Stimulated activated CD4-positive, alpha-beta T cell treated with anti-CD3 and anti-CD28 coated beads, Interleukin-2, amount 100 ng/mL, for 24 hours (primary cell): ENCODE measurements at places on chromosomes 2 and 18.

DNA sequence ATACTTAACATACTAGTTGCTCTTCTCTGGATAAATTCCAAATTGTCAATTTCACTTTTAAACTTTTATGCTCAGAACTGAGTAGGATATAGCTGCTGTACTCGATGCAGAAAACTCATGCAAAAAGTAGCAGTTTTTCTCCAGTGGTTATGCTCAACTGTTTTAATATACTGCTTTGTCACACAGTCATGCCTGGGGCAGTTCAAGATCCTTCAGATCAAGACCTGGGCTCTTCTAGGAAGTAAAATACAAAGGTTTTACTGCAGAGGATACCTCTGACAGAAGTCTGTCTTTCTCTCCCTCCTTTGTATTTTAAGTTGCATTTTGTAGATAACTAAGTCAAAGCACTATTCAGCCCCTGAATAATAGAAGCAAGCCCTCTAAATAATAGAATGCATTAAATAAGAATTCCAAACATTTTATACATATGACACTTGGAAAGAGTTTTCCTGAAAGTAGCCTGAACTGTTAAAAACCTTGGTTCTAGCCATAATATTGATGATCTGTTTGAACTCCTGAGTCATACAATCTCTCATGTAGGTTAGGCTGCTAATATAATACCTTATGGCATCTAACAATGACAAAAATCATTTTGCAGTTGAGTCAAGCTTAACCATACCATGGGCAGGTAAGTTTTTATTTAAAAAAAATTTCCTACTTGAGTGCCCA, 183.3 kb upstream of the TRIB2 start:
- DNase-seq: no peak

- DNase-seq: no peak
Observed at GRCh38 chr2:67881816-67882215, 181.0 kb downstream of the C1D start.

DNA sequence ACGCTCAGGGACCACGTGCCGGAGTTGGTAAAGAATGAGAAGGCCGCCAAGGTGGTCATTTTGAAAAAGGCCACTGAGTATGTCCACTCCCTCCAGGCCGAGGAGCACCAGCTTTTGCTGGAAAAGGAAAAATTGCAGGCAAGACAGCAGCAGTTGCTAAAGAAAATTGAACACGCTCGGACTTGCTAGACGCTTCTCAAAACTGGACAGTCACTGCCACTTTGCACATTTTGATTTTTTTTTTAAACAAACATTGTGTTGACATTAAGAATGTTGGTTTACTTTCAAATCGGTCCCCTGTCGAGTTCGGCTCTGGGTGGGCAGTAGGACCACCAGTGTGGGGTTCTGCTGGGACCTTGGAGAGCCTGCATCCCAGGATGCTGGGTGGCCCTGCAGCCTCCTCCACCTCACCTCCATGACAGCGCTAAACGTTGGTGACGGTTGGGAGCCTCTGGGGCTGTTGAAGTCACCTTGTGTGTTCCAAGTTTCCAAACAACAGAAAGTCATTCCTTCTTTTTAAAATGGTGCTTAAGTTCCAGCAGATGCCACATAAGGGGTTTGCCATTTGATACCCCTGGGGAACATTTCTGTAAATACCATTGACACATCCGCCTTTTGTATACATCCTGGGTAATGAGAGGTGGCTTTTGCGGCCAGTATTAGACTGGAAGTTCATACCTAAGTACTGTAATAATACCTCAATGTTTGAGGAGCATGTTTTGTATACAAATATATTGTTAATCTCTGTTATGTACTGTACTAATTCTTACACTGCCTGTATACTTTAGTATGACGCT, 5.8 kb downstream of the MYCN start:
- DNase-seq: no peak

DNA sequence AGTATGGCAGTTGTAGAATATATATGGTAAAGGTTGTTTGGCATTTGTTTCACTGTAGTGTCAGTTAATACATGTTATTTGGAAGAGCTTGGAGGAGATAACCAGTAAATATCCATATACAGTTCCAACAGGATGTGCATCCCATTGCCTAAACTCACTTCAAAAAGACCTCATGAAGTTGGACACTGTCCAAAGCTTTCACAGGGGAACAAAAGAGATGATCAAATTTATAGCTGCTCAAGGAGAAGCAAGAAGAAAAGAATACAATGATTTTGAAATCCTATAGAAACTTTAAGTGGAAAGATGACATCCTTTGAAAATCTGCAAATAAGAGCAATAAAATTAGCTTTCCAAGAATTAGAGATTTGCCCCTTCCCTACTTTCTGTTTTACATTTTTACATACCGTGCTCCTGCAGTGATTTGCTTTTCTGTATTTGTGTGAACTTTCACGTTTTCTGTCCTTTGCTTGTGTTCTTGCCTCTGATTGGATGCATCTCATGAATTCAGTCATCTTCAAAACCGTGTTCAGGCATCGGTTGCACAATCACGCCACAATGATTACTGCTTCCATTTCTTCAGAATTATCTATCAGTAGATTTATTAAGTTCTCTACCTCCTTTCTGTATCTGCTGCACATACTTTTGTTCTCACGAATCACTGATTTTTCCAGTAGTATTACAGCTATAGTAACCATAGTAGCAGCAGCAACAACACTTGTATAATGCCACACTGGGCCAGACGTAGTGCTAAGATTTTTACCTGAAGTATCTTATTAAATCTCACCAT, 83.8 kb downstream of the PARD3B start:
- DNase-seq: no peak

DNA sequence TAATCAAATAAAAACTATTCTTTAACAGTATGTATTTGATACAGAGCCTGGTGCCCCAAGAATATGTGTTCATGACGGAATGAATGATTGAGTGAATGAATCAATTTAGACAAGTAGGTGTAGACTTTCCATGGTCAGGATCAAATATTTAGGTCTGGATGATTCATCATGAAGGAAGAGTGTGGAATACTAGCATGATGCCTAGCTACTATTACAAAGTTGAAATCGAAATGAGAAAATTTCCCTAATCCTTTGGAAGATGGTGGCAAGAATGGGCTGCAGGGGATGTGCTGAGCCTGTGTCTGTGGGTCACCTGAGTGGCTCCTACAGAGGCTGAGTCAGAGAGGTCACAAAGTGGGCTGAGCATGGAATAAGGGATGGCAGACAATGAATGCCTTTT, 3.1 kb upstream of the MALT1 start:
- DNase-seq: no peak

DNA sequence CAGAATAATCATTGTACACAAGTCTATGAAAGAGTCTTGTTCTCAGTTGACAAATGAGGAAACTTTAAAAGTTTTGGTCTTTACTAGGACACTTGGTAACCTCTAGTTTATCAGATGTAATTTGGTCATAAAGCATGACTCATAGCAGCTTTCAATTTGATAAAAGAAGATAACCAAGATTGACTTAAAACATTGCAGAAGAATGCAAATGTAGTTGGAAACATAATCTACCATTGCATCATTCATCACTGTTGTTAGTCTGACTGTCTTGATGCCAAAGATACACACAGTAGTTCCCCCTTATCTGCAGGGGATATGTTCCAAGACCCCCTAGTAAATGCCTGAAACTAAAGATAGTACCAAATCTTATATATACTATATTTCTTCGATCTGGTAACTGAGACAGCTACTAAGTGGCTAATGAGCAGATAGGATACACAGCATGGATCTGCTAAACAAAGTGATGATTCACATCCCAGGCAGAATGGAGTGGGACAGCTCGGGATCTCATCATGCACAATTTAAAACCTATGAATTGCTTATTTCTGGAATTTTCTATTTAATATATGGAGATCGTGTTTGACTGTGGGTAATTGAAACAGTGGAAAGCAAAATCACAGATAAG, 131.4 kb upstream of the CCDC68 start:
- no peak for DNase-seq

- no peak for DNase-seq
Observed at GRCh38 chr2:109208071-109208950, 79.3 kb downstream of the SH3RF3 start.

DNA sequence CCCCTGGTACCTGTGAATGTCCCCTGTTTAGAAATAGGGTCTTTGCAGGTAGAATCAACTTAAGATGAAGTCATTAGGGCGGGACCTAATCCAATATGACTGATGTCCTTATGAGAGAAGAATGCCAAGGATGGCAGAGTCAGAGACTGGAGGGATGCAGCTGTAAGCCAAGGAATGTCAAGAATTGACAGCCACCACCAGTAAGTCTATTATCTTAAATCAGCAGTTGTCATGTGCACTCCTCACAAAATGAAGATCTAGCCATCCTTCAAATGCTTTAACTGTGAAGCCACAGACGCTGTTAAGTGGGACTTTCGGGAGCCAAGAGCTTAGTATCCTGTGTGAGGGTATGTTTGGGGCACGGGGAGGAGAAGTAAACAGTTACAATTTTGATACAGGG, 83.2 kb downstream of the ITGA4 start:
- DNase-seq: no peak

DNA sequence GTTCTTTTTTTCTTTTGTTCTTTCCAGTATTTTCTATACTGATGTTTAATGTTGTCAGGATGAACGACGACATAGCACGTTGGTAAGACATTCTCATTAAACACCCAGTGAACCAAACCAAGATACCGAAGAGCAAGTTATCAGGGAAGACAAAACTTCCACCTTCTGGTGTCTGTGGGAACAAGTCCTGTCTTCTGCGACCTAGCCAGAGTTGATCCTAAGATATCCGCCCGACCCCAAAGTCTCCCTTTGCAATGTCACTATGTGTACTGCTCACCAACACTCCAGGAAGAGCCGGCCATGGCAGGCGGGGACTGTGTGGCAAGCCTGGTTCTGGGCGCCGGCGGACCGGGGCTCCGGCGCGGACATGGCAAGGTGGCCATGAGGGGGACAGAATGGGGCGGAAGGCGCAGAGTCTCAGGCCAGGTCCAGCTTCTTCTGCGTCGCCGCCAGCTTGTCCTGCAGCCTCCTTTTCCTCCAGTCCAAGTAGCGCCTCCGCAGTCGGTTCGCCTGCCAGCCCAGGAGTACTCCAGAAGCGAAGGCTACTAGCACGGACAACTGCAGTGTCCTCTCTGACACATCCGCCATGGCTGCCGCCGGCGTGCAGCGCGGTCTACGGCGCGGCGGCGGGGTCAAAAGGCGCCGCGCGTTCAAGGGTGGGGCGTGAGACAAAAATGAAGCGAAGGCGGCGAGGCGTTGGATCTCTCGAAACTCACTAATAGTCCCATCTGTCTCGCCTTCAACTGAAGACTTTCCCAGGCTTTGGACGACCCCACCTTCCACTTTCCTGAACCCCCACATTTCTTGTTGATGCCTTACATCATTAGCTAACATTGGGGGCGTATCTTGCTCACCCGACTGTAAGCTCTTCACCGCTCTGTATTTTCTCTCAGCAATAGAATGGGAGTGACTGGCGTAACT, at the start of gene MTLN:
TSS of gene MTLN (minus strand) at position 610 of the 921 bp plus-strand sequence. CDS start at position 588, 22 bp downstream.
- peak; percentile 68 for DNase-seq

DNA sequence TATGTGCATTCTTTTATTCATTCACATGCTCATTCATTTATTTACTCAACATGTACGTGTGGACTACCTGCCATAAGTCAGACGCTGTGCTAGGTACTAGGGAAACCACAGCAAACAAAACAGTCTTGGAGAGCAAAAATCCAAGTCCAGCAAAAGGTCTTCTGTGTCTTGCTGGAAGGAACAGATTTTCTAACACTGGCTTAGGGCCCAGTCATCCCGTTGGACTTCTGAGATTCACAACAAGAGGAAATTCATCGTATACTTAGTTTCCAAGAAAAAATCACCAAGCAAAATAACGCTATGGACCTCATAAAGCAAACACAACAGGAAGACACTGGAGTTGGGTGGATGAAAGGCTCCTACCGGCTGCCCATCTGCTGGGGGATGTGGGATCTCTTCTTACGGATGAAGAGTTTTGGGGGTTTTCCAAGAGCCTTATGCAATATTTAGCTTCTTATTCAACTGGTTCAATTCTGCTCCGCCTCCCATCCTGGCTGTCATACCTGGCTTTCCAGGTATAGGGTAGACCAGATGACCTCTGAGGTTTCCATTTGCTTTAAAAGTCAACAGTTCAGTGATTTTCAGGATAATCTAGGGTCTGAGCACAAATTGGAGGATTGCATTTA, 262.7 kb downstream of the HAUS1 start:
- no peak for DNase-seq

DNA sequence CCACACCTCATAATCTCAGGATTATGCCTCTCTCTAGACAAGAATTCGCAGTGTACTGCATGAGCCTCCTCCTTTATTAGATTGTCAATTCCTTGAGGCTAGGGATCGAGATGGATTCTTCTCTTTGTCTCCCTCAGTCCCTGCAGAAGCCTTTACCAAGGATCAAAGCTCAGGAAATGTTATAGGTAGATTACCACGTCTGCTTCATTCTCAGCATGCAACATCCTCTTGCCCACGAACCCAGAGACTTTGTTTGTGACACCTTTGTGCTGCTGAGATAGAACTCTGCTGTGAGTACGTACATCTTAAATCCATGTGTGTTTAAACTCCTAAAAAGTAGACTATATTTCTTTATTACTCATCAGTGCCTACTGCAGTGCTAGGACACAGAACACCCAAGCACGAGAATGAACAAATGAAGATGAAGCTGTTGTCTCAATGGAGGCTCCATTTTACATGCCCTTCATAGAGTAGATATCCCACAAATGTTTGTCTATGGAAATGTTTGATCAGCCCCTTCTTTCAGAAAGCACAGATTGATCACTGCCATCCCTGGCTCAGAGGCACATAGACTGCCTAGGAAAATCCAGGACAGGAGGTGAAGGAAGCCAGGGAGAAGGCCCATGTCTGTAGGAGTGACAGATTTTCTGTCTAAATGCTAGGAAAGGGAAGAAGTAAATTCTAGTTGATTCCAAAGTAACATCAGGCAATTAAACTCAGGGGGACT, 98.8 kb upstream of the KLHL29 start:
- DNase-seq: no peak

DNA sequence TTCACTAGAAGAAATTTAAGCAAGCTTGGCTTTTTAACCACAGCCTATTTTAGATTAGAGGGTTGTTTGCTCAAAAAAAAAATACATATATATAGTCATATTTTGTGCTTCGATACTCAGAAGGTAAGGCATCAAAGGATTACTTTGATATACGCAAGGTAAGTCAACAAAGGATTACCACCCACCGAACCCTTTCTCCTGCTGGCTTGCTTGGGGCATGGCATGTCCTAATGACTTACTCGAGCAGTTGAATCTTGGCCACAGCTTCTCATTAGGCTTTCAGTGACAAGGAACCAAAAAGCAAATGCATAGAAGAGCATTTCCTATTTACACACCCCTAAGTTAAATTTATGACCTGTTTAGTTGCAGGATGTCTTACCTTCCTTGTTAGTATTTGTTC, 295.7 kb downstream of the AGAP1 start:
- no peak for DNase-seq

GRCh38 chr2:204486805-204487204, 58.5 kb upstream of the PARD3B start:
- no peak for DNase-seq

DNA sequence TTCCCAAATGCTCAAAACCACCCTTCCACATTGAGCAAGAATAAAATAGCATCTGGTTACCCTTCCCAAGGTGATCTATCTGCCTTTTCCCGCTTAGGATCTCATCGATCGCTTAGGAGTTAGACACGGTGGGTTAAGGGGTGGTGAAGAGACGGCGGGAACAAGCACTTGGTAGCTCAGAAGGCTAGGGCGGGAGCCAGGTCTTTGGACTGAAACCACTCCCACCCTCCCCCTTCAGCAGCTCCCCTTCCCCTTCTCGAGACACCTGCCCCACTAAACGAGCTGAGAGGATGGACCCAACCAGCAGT, 513 bp downstream of the THOC1 start:
- no peak for DNase-seq
